OCI-LY7 (cell line): ENCODE measurements at places on chromosomes 16 and 17. TPM values are rescaled to one million over a fixed set of nuclear protein-coding genes. Genes with fewer than 3 reads are reported as not detected.

The CCL1 gene
- total RNA-seq, result not detected in 2 replicates

The LITAFD gene
- total RNA-seq, result not detected in 2 replicates

The TM4SF5 gene
- total RNA-seq, result not detected in 2 replicates

The NPIPB13 gene
- 50.5 and 51.4 TPM in 2 replicates for total RNA-seq

The ANKRD13B gene
- total RNA-seq, result 30.5 and 32.8 TPM in 2 replicates

The WNK4 gene
- 8.3 and 10.9 TPM in 2 replicates for total RNA-seq

The HOXB4 gene
- total RNA-seq, result 8.9 and 9.2 TPM in 2 replicates

- DNase-seq, result no peak
Observed at GRCh38 chr17:15431196-15431595, 36.2 kb downstream of the CDRT4 start.

- DNase-seq, result peak; percentile 42
Observed at GRCh38 chr17:42459801-42460281, 1.2 kb downstream of the ATP6V0A1 start.

DNA sequence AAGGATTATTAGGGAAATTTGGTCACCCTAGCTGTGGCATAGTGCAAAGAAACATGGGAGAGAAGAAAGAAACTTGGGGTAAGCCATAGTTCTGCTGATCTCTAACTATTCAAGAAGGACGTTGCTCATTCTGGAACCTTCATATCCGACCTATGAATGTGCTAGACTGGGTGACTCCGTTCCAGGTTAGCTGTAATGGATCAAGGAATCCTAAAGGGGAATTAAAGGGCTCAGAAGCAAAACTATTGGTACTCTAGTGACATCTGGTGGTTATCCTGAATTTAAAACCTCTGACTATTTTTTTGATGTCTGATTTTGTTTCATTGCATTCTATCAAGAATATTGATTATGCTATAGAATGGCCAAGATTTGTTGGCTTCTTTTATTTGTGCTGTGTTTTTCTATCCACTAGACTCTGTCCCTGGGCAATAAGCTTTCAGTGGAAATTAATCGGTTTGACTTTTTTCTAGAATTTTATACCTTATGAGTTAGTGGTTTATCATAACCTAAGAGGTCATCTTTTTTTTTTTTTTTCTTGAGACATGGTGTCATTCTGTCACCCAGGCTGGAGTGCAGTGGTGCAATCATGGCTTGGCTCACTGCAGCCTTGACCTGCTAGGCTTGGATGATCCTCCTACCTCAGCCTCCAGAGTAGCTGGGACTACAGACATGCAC is 19.5 kb downstream of the PCTP start:
- DNase-seq, result peak; percentile 46

GRCh38 chr16:29811896-29812665 is at the start of gene PRRT2:
Gene PRRT2, plus strand, starts transcription at chr16:29812193. Its CDS starts 862 bp downstream, at chr16:29813055.
- no peak for DNase-seq

GRCh38 chr17:45073414-45074070 is 12.4 kb downstream of the NMT1 start:
- DNase-seq, result no peak

GRCh38 chr16:67283039-67283825 is 3.9 kb downstream of the PLEKHG4 start:
- no peak for DNase-seq

GRCh38 chr16:14641926-14642325 is 9.2 kb downstream of the BFAR start:
- no peak for DNase-seq

DNA sequence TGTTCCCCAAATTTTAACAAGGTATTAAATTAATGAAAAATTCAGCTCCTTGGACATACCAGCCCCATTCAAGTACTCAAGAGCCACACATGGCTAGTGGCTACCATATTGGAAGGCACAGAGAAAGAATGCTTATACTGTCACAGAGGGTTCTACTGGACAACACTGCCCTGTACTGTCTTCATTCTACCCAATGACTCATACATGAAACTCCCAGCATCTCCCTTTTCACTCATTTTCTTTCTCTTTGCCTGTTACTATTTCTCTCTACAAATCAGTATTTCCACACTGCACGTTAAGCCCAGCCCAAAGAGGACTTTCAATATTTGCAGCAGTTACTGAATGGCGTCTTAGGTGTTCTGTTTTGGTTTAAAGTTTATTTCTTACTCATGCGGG is 72.1 kb upstream of the RCVRN start:
- no peak for DNase-seq

DNA sequence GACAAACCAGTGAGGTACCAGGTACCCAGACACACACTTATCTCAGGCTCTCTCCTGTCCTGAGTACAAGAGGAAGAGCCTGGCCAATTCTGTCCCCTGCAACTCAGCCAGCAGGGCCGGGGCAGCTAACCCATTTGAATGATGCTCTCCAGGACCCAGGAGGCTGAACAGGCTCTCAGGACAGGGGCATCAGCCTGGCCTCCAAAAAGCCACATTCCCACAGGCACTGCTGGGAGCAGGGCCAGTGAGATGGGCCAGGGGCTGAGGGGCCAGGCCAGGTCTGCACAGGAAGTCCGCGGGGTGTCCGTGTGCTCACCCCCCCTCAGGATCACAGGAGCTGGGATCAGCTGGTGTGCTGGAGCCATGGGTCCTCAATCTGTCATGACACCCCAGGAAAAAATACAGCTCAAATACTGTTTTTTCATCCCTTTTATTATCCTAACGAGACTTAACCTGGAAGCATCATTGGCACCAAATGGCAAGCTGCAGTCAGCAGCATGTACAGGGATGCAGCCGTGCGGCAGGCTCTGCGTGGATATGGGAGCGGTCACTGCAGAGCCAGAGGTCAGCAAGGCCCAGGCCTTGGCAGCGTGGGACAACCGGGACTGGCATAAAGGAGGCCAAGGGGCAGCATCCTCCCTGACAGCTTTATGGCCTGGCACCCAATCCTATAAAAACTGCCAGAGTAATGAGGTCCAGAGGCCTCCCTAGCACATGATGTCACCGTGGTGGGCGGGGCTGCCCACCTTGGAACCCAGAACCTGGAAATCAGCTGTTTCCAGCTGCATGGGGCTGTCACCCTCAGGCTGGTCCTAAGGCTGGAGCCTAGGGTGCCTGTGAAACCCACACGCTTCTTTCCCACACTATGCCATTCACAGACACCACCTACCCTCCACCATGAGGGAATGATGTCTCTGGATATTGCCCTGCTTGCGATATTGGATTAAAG is 276.7 kb downstream of the C16orf95 start:
- no peak for DNase-seq

GRCh38 chr16:74372953-74373846 is 2.9 kb upstream of the NPIPB15 start:
- no peak for DNase-seq

DNA sequence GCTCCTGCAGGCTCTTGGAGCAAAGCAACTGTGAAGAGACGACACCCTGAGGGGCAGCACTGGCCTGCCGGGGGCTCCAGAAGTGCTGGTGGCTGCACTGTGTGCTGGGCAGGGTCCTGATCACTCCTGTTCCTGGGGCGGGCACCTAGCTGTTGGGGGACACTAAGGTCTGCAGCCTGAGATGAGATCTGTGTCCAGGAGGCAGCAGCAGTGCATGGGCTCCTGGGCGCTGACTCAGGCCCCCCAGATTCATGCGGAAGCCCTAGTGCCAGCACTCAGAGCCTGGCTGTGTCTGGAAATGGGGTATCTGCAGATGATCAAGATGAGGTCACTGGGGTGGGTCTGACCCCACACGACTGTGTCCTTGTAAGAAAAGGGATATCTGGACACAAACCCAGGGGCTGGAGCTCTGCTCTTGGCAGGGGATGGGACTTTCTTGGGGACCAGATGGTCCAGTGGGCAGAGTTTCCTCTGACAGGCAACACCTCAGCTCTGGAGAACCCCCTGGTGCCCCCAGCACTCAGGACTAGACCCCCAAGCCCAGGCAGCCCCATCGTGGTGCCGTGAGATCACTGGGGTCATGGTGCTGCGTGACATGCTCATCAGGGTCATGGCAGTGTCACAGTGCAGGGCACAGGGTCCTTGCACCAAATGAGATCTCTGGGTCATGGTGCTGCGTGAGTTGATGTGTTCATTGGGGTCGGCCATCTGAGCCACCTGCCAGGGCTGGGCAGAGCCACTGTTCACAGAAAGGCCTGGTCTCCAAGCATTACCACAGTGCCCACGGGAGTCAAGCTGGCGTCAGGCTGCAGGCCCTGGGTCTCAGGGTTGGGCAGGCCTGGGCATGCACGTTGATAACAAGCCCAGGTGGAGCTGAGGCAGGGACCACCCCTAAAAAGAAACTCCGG is 9.5 kb downstream of the FAAP100 start:
- DNase-seq, result no peak

DNA sequence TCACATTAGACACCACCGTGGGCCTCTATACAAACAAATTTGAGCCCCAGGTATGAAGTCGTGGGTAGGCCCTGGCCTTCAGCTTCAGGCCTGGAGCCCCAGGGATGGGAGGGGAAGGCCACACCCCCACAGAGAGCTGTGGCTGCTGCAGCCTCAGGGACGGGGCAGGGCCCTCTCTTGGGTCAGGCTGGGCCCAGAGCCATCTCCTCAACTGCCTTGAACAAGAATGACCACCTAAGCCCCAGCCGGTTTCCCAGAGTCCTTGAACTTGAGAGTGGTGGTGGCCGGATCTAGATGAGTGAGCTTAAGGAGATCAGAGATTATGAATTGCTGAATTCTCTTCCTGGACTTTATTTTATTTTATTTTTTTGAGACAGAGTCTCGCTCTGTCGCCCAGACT is 18.6 kb downstream of the SCNN1B start:
- DNase-seq, result no peak

- DNase-seq, result no peak
Observed at GRCh38 chr17:13874817-13875216, 194.5 kb upstream of the COX10 start.

DNA sequence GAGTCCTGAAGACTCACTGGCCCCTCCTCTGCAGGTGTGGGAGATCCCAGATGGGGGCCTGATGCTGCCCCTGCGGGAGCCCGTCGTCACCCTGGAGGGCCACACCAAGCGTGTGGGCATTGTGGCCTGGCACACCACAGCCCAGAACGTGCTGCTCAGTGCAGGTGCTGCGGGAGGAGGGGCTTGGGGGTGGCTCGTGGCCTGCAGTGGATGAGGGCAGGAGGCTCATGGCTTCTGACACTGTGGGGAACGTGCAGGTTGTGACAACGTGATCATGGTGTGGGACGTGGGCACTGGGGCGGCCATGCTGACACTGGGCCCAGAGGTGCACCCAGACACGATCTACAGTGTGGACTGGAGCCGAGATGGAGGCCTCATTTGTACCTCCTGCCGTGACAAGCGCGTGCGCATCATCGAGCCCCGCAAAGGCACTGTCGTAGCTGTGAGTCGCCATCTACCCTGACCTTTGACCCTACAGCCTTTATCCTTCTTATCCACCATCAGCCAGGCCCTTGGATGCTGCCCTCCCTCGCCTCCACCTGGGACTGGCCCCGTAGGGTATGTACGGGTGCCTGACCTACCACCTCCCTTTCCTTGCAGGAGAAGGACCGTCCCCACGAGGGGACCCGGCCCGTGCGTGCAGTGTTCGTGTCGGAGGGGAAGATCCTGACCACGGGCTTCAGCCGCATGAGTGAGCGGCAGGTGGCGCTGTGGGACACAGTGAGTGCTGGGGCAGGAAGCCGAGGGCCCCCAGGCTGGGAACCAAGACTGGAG is 3.6 kb downstream of the CORO1A start:
- DNase-seq, result peak; percentile 82

DNA sequence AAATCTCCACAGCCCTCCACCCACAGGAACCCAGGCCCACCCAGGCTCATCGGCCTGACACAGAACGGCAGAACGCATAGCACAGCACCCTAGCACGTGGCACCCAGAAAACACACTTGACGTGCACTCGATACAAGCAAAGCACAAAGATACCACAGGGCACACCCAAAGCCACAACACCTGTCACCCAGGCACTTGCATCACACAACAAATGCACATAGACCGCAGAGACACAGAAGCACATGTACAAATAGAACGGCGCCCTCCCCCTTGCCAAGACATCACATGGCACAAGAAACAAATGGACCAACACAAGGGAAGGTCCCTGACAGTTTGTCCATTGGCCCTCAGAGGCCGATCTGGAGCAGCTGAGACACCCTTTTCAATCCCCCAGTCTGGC is 147.7 kb upstream of the WSCD1 start:
- no peak for DNase-seq

DNA sequence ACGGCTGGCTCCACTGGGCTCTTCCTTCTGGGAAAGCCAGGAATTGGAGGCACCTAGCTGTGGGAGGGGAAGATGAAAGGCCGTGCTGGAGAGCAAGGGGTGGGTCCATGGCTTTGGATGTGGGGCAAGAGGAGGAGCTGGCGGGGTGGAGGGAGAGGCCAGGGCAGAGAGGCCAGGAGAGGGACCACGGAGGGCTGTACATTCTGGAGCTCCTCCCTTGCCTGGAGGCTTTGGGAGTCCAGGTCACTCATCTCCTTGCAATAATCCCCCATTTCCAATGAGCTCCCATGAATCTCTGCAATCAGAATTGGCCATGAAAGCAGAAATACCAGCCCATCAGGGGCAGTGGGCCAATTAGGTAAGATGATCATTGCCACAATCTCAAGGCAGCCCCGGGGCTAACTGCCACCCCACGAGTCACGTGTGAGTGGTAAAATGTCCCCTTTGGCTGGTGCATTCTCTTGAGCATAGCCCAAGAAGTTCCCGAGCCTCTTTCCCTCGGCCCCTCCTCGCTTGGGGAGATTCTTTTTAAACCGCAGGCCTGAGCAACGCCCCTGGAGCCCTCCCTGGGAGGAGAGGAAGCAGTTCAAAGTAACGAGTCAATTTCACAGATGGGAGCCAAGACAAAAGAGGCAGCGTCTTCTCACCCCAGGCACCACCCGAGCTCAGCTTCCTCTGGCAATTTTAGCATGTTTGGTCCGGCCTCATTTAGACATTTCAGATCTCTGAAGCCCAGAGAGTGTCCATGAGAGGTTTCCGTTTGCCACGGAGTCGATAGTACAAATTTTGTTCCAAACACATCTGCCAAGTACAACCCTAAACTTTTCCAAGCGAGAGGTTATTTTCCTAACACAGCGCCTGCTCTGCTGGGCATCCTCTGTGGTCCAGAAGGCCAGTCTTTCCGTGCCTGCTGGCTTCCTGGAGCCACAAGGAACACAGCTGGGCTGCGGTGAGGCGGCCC is 13.4 kb downstream of the RTN4RL1 start:
- DNase-seq, result no peak
